ENCODE measurements at places on chromosomes 11 and 22.

- no peak for DNase-seq
Measured at GRCh38 chr11:82718821-82719220, 14.8 kb downstream of the FAM181B start.

DNA sequence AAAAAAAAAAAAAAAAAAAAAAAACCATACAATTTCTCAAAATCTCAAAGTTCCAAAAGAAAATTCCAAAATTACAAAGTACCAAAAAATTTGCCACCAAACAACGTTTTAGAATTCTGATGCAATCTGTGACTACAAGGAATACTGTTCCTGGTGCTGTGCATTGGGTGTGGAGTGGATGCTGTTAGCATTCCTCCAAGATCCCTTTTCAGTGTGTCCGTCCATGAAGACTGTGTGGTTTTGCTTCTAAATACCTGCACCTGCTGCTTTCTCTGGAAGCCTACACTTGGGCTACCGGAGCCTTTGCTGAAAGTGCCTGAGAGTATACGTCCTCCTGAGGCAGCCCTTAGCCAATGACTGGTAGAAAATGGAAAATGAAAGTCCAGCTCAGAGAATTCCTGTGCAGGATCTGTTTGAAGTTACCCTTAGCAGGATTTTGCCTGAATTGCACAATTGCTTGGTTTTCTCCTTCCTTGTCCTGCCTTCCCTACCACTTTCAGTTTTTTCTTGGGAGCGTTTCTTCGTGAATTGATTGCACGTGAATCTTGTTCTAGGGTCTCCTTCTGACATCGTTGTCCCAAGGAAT lies 140.8 kb downstream of the TRPC6 start:
- DNase-seq = no peak

- DNase-seq = no peak
Measured at GRCh38 chr11:9146477-9146876, 55.1 kb upstream of the SCUBE2 start.

GRCh38 chr22:46564084-46564714 lies 26.8 kb upstream of the CELSR1 start:
- no peak for DNase-seq

DNA sequence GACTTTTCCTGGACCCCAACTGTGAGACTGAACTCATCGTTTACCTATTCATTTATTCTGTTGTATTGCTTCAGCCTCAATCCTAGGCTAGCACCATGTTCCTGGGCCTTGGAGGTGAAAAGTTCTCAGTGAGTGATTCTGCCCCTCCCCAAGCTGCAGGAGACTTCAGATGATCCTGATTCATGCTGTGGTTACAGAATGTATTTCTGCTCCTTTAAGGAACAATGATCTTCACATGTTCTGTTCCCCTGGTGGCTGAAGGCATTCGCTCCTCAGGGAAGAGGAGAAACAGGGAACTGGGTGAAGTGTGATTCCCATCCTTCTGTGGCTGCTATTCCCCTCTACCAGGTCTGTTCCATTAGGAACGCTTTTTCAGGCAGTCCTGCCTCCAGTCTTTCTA lies 2.4 kb downstream of the OR52E1 start:
- DNase-seq = no peak

DNA sequence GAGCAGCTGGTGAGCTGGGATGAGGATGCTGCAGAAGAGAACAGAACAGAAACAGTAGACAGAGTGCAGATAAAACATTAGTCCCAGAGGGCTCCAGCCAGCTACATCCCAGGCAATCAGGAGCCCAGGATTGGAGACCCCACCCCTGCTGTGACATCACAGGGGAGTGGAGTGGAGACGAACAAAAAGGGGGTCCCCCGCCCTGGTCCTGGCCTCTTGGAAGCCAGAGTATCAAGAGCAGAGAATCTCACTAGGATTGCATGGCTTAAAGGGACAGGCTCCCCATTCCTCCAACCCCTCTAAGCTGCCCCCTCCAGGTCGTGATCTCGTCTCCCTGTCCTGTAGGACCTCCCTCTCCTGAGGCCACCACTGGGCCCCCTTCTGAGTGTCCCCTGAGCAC lies at the start of gene P2RX3:
Gene P2RX3, plus strand, starts transcription at position 211 of the 400 bp plus-strand sequence. CDS start 199 bp downstream, outside the sequence.
- no peak for DNase-seq

DNA sequence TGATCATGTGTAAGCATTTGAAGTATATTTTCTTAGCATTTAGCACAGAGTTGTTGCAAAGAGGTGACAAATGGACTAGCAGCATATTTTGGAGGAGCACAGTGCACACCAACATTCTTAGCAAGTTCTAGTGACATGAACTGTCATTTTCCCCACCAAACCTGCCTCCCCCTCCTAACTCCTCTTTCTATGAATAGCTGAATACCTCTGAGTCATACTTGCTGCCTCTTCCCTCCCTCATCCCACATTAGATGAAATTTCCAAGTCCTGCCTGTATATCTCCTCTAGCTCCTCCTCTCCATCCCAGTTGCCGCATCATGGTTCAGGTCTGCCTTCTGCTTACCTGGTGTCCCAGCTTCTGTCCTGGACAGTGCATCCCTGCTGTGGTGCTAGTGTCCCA lies 7.2 kb downstream of the OSBP2 start:
- no peak for DNase-seq

DNA sequence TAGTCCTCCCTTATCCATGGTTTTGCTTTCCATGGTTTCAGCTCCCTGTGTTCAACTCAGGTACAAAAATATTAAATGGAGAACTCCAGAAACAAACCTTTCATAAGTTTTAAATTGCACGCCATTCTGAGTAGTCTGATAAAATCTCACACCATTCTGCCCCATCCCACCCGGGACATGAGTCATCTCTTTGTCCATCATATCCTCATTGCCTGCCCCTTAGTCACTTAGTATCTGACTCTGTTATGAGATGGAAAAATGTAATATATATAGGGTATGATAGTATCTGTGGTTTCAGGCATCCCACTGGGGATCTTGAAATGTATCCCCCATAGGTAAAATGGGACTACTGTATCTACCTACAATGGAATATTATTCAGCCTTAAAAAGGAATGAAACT lies 35.5 kb upstream of the FGF3 start:
- DNase-seq = no peak

- DNase-seq = no peak
Measured at GRCh38 chr11:34331329-34331728, 26.5 kb downstream of the ABTB2 start.

GRCh38 chr11:97989121-97989520 lies 1031.6 kb upstream of the CNTN5 start:
- no peak for DNase-seq

DNA sequence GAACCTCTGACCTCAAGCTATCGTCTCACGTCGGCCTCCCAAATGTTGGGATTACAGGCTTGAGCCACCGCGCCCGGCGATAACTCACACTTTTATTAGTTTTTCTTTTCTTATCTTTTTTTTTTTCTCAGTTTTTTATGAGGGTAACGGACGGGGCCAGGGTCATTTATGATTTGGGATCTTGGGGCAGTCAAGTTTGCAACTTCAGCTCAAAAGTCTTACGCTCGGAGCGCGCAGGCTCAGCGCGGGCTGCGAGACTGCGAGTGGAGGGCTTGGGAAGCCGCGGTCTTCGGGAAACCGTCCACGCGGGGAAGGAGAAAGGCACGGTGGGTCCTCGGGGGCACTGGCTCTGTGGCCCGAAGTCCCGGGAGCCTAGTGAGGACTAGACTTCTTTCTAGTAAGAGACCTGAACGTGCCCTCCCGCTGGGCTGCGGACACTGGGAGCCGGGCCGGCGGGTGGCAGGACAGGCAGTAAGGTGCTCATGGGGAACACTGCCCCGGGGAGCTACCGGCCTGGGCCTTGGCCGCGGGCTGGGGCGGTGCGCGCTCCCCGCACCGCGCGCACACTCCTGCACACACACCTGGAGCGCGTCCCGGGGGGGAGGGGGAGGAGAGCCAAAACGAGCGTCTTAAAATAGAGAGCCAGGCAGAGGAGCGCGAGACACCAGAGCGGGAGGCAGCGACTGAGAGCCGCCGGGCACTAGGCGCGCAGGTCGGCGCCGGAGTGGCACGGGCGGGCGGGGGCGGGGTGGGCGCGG lies 476 bp upstream of the BARX2 start:
- DNase-seq = no peak

DNA sequence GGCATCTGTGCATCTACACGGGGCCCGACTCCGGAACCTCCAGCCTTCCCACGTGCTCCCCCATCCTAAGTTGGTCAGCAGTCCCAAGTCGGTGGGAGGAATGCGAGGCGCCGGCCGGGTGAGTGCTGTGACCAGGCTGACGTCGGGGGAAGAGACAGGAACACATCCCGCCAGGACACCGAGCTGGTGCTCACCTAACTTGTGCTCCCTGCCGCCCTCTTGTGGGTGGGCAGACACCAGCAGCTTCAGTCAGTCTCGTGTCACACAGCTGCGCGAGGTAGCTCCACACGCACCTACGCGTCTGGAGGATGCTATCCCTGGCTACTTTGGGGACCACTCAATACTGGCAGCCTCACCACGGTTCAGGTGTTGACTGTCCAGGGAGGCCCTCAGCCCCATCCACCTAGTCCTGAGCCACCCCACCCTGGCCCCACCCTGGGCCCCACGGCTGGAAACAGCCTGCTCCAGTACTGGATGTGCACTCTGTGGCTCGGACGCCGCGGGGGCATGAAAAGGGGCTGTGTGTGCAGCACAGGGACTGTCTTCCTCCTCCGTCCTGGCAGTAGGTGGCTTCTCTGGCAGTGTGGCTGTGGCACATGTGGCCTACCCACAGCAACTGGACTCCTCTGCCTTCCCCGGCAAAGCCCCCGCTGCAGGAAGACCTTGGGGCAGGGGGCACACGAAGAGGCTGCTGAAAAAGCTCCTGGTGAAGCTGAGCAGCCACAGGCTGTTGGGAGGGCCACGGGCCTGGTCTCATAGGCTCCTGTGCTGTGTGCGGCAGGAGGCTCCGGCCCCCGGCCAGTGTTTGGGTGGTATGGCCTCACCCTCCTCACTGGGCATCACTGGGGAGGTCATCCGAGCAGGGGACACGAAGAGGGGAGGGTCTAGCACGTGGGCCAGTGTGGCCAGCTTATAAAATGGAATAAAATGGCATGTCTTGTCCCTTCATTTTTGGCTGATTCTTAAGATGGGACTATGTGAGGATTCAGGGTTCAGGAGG lies 11.2 kb upstream of the BID start:
- peak; percentile 62 for DNase-seq

GRCh38 chr11:76663912-76664440 lies 6.6 kb downstream of the LRRC32 start:
- DNase-seq = no peak

DNA sequence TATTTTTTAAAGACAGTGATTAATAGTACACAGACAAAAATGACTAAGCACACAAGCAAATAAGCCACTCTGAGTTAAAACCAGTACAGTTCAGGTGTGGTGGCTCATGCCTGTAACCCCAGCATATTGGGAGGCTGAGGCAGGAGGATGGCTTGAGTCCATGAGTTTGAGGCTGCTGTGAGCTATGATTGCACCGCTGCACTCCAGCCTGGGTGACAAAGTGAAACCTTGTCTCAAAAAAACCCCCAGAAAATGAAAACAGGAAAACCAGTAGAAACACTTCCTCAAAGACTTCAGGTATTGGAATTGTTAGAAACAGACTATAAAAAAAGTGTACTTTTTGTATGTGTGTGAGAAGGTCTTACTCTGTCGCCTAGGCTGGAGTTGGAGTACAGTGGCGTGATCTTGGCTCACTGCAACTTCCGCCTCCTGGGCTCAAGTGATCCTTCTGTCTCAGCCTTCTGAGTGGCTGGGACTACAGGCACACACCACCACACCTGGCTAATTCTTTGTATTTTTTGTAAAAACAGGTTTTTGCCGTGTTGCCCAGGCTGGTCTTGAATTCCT lies 33.0 kb downstream of the PPP6R2 start:
- DNase-seq = no peak

GRCh38 chr11:47220401-47220821 lies 5.6 kb downstream of the DDB2 start:
- DNase-seq = no peak

DNA sequence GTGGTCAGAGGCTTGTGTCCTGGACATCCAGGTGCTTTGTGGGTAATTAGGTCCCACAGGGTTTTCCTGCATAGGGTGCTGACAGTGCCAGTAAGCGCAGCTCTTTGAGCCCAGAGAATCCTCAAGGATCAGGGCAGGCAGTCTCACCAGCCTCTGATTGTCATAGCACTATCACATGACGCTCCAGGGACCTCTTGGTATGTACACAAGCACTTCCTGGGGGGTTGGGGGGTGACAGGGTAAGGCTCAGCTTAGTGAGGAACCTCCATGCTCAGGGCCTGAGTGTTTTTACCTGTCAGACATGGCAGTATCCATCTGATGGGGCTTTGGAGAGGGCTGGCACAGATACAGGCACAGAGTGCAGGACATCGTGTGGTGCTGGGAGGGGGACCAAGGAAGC lies 27.9 kb upstream of the SUSD2 start:
- DNase-seq = no peak

GRCh38 chr11:119936426-119936825 lies 201.5 kb downstream of the TRIM29 start:
- DNase-seq = no peak

- no peak for DNase-seq
Measured at GRCh38 chr11:13713982-13714381, 45.5 kb downstream of the FAR1 start.

DNA sequence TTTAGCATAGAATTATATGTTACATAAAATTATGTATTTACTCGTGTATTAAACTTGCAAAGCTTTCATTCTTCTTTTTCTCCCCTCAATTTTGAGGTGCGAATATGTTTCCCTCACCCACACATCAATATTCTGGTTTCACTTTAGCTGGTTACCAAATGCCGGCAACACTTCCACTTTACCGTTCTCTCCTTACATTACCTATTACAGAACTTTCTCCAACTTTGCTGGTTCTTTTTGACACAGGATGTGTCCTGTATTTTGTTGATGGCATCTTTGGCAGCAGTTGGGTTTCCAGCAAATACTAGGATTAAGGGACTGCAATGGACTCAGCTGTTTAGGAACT lies 84.9 kb downstream of the PRR5L start:
- no peak for DNase-seq

- DNase-seq = no peak
Measured at GRCh38 chr11:119742263-119742861, 13.4 kb upstream of the NECTIN1 start.

- DNase-seq = no peak
Measured at GRCh38 chr11:7592711-7593110, 78.9 kb downstream of the PPFIBP2 start.

- DNase-seq = no peak
Measured at GRCh38 chr11:94926698-94927237, 46.6 kb downstream of the CWC15 start.

GRCh38 chr11:127105593-127106541 lies 105.3 kb upstream of the KIRREL3 start:
- DNase-seq = no peak

GRCh38 chr22:44158816-44159215 lies 21.9 kb upstream of the PARVG start:
- no peak for DNase-seq

DNA sequence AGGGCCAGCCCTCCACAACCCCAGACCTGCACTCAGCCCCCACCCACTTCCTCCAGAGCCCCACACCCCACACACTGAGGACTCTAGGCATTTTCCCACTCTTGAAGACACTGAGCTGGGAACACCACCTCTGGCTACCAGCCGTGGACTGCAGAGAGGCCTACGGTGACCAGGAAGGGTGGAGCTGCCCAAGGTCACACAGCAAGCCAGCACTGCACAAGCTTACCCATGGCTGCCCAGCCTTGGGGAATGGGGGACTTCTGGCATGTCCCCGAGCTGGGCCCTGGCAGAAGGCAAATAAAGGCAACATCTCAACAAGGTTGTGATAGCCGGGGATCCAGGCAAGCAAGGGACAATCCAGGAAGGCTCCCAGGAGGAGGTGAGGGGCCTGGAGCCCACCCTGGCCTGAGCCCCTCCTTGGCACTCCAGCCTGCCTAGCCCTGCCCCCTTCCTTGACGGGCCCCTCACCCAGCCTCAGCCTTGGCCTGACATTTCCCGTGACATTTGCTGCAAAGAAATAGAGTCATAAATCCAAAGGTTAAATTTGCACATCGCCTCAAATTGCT lies 5.5 kb downstream of the RTN4R start:
- DNase-seq = no peak

GRCh38 chr11:61539831-61540357 lies 31.3 kb downstream of the LRRC10B start:
- DNase-seq = no peak
